ENCODE measurements at places on chromosomes 13 and 19.

- no peak for DNase-seq
Measured at GRCh38 chr13:80361298-80361697, 20.4 kb upstream of the SPRY2 start.

DNA sequence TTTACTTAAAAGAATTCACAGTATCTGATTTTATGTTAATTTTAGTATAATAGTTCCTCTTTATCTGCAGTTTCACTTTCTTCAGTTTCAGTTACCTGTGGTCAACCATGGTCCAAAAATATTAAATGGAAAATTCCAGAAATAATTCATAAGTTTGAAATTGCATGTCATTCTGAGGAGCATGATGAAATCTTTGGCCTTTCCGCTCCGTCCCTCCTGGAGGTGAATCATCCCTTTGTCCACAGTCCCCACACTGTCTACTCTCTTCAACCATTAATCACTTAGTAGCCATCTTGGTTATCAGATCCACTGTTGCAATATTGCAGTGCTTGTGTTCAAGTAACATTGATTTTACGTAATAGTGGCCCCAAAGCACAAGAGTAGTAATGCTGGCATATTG, 26.9 kb downstream of the SLITRK6 start:
- DNase-seq: no peak

DNA sequence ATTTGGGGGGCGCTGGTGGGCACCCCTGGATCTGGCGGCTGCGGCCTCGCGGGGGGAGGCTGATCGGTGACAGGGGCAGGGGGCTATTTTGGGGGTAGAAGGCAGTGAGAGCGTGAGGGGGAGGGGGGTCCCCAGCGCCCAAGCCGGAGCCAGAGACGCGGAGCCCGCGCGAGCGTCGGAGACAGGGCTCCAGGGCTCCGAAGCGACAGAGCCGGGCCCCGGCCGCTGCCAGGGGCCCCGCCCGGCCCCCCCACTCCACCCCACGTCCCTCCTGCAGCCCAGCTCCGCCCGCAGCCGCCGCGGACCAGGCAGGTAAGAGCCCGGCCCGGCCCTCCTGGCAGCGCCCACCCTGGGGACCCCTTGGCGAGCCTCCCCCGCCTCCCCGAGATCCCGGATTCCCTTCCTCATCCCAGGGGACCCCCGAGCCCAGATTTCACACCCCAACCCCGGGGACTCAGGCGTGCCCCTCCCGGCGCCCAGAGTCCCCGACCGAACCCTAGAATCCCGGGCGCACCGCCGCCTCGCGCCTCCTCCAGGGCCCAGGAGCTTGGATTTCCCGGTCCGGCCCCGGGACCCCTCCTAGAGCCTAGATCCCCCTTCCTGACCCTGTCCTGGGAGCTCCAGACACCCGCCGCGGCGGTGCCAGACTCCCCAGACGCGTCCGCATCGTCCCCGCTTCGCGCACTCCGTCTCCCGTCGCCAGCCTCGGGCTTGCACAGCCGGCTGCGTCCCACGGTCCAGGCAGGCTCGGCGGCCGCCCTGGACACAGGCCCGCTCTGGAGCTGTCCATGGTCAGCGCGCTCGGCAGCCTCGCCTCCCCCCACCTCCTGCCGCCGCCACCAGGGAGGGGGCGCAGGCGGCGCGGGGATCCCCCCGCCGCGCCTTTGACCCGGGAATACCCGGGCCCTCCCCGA, at the start of gene PPFIA3:
PPFIA3 (plus strand) TSS at position 134 of the 914 bp plus-strand sequence. CDS start 8,330 bp downstream, outside the sequence.
- no peak for DNase-seq

GRCh38 chr19:11479898-11480714, 740 bp downstream of the ELAVL3 start:
- no peak for DNase-seq

GRCh38 chr19:14441041-14441938, 8.2 kb downstream of the PKN1 start:
- no peak for DNase-seq

DNA sequence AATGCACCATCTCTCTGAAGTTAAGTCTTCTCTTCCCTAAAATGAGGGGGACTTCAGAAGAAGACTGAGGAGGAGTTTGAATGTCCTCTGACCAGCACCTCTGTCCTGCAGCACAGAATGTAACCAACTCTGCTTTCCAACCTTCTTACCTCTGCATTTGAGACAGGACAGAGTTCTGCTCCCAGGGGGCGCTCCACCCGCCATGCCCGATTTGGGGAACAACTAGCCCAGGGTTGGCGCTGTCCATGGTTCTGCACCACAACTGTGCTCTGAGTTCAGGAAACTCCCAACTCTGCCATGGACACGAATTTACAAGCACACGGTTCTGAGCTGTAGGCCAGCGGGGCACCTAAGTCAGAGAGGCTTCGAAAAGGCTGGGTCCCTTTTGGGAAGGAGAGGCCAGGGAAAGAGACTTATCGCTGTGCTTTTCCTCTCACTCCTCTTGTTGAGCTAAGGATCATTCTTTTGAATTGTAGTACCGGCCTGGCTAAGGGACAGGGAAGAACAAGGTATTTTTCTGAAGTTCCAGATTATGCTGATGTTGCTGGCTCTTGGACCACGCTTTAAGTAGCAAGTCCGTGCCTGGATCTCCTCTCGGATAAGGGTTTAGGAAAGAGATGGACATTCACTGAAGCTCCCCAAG, 22.2 kb downstream of the SIGLEC5 start:
- peak; percentile 22 for DNase-seq

DNA sequence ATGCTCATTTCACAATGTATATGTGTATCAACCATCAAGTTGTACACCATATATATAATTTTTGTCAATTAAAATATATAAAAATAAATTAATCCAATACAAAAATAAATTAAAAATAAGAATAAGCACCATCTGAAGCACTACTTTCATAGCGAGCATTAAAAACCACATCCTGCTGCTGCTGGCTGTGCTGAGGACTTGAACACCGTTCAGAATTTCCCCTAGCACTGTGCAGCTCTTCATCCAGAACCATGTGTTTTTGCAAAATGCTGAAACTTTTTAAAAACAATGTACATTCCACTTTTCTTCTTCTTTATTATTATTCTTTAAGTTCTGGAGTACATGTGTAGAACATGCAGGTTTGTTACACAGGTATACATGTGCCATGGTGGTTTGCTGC, 40.0 kb upstream of the FOXO1 start:
- no peak for DNase-seq

All from activated CD4-positive, alpha-beta T cell treated with anti-CD3 and anti-CD28 coated beads for 1 hour (primary cell).